Activated T-cell treated with anti-CD3 and anti-CD28 coated beads for 1 hour (primary cell): ENCODE measurements at places on chromosomes 13 and 19.

- DNase-seq: no peak
Observed at GRCh38 chr19:58563034-58563573, 4.7 kb upstream of the UBE2M start.

DNA sequence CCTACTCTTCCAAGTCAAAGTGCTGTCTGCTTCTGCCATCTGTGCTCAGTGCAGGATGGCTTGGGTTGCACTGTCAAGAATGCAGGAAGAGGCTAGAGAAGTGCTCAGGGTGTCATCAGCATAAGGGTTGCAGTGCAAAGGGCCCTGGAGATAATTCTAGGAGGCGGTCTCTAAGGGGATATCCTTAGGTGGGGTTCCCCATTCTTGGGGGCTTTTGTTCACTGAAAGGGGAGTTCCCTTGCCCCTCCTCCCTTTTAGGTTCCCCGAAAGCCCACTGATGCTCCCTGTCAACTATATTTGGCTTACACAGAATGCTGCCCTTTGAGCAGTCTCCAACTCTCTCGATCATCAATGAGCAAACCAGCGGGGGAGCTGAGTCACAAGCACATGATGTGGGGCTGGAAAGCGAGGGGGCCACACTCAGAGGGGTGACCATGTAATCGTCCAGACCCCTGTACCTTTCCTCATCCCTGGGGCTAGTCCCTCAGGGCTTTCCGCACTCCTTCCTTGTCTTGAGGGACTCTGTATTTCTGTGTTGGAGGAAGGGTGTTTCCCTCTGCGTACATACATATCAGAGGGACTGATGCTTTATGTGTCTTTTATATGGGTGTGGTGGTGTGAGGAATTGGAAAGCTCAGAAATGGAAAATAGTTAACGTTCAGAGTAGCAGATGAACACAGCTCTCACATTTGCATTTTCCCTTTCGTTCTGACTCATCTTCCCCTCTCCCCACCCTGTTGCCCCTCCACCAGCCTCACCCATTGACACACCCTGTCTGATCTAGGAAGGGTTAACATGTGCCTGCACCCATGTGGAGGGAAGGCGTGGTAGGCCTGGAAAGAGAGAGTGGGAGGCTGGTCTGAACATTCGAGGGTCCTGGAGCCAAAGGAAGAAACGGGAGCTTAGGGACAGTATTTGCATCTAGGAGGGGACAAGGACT lies 6.7 kb downstream of the ZBTB32 start:
- no peak for DNase-seq

- DNase-seq: no peak
Observed at GRCh38 chr13:68234274-68234673, 1004.1 kb upstream of the PCDH9 start.

DNA sequence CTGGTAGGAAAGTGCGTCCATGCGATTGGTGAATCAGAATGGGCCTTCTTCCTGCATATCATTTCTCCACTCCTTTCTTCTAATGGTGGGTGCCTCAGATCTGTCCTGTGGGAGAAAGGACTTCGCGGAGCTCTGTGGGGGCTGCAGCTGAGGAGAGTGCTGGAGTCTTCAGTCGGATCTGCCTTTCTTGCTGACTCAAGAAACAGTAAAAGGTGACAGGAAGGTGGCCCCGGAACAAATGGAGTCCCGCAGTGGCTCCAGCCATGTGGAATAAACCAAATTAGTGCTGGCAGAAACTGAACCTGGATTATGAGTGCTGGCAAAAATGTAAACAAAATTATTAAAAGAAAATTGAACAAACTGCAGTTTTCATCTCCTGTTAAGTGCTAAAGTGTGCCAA lies 15.1 kb upstream of the GAS6 start:
- no peak for DNase-seq

DNA sequence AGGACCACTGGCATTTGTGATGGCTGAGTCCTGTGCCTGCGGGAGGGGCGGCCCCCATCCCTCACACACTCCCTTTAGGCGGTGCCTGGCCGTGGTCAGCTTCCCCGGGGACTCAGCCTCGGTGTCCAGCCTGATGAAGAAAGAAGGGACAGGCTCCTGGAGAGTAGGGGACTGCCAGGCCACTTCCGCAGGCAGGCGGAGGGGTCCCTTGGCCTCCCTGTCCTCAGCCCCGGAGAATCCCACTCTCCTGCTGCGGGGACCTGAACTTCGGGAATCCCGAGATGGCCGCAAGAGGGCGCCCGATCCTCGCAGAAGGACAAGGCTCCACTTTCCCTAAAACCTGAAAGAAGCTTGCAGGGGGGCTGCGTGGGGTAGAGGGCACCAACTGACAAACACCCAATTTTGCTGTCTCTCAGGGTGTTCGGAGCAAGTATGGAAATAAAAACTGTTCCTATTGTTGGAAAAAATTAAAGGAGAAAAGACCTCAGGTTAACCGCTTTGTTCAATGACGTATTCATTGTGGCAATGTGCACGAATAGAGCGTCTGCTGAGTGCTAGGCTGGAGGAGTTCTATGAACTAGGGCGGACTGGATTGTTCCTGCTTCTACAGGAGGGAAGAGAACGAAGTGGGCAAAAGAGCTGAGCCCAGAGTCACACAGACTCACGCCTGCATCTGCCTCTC lies 297.3 kb downstream of the ZNF536 start:
- peak; percentile 43 for DNase-seq

GRCh38 chr19:39645800-39646411 lies 9.8 kb upstream of the LGALS16 start:
- no peak for DNase-seq

DNA sequence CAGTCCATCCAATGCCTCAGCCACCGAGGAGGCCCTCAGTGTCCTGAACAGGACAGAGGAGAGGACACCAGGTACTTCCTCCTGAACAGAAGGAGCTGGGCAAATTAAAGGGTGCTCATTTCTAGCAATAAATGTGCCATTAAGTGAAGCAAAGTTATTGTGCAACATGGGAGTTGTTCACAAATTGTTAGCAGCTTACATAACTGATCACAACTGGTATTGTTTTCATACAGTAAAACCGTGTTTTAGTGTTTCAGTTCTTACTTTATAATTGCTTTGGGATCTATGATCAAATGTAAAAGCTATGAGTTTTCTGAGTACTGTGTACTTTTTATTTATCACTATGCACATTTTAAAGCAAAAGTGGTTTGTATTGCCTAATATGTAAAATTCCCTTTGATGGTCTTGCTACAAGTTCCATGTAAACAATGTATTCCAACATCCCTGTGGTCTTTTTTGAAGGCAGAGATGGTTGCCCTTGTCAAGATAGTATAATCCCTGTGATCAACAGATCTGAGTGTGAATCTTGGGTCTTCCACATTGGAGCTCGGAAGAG lies 263.1 kb downstream of the FGF14 start:
- DNase-seq: no peak

- no peak for DNase-seq
Observed at GRCh38 chr13:42068886-42069285, 20.4 kb downstream of the DGKH start.

GRCh38 chr13:43126420-43126819 lies 103.0 kb downstream of the DNAJC15 start:
- no peak for DNase-seq

DNA sequence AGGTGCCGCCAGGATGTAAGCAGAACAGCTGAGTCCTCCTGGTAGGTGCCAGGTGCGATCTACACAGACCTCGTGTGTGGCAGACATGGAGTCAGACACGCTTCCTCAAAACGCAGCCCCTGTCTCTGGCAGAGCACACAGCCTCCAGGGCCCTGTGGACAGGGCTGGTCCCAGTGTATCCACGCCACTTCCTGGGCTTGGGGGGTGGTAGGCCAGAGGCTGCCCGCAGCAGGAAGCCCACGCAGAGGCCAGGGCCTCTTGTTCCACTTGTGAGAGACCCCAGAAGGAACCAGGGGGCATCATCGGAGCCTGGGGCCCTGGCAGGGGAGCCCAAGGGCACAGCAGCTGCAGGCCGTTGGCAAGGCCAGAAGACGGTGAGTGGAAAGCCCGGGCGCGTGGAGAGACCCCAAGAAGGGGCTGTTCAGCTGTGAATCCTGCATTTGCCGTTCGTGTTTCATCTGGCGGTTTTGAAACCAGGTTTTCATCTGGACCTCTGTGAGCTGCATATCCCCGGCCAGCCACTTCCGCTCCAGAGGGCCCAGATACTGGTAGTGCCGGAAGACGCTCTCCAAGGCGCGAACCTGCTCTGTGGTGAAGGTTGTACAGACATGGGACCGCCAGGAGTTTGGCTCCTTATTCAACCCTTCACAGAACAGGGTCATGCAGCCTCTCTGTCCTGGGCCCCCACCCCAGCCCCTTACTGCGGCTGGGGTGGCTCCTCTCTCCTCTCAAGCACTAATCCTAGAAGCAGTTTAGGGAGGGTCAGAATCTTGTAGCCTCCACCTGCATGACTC lies 25.1 kb upstream of the SLITRK1 start:
- no peak for DNase-seq

- no peak for DNase-seq
Observed at GRCh38 chr13:85995788-85996418, 196.7 kb upstream of the SLITRK6 start.

GRCh38 chr13:98974053-98974452 lies 3.8 kb downstream of the DOCK9 start:
- no peak for DNase-seq

- DNase-seq: no peak
Observed at GRCh38 chr19:7469669-7470285, 19.1 kb downstream of the PEX11G start.

GRCh38 chr13:21971662-21972621 lies 301.1 kb downstream of the FGF9 start:
- DNase-seq: no peak

GRCh38 chr13:20128459-20128931 lies 32.4 kb downstream of the GJA3 start:
- DNase-seq: no peak

GRCh38 chr19:19871932-19872331 lies 6.2 kb downstream of the ZNF253 start:
- no peak for DNase-seq

GRCh38 chr13:111153977-111154332 lies 38.8 kb downstream of the ARHGEF7 start:
- no peak for DNase-seq

DNA sequence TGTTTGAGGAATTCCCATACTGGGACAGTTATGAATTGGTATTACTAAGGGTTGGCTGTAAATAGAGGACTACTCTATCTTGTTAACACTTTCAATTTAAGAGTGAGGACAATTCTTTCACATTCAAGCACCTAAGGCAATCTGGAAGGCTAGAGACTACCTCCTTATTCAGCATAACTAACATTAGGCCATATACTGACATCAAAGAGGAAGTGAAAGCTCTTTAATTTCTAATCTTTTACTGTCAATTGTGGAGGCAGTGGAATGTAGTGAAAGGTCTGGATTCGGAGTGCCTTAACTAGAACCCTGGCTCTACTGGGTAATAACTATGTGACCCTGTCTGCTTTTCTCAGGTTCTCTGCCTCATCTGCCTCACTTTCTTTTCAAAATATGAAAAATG lies 134.0 kb downstream of the UFM1 start:
- no peak for DNase-seq
